ENCODE measurements at places on chromosomes 6 and 20.

- DNase-seq = no peak
Observed at GRCh38 chr6:144195671-144196270, 45.5 kb downstream of the STX11 start.

DNA sequence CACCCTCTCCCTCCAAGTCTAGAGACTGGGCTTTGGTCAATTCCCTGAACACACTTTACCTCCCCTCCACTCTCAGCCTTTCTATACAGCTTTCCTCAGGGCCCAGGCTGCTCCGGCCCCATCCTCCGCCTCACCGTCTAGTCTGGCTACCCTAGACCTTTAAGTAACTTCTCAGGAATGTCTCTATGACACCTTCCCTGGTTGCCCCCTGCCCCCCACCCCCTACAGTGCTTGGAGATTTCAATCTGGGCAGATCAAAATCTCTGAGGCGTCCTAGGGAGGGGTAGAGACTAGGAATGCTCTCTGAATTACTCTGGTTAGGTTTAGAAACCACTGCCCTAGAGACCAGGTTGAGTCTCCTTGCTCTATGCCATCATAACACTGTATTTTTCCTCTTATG, 6.1 kb downstream of the UBE2J1 start:
- no peak for DNase-seq

GRCh38 chr6:121748376-121748775, 312.9 kb downstream of the GJA1 start:
- no peak for DNase-seq

DNA sequence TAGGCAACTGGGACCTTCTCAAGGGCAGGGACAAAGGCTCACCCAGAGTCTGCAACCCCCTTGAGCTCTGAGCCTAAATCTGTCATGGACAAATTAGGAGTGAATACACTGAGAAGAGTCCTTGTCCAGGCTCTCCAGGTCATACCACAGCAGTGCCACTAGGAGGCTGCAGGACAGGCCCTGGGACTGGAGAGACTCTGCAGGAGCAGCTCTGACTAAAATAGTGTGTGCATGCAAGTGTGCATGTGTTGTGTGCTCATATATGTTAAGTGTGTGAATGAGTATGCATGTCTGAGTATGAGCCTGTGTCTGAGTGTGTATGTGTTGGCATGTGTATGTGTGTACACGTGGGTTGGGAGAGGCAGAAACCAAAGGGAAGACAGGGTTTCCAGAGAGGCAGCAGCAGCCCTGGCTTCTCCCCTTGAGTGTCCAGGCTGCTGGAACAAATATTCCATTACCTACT, 27.1 kb downstream of the MRPL14 start:
- DNase-seq = no peak

DNA sequence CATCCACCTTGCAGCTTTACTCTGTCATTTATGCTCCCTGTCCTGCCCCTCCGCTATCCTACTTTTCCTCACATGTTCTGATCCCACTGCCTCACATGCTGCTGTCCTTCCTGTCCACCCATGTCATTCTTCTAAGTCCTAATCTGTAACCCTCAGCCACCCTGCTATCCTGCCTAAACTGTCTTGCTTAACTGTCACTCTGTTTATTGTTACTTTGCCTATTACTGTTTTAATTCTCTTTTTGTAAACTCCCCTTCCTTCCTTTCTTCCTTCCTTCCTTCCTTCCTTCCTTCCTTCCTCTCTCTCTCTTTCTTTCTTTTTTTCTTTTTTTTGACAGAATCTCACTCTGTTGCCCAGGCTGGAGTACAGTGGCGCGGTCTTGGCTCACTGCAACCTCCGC, 1.4 kb downstream of the CUL9 start:
- DNase-seq = no peak

DNA sequence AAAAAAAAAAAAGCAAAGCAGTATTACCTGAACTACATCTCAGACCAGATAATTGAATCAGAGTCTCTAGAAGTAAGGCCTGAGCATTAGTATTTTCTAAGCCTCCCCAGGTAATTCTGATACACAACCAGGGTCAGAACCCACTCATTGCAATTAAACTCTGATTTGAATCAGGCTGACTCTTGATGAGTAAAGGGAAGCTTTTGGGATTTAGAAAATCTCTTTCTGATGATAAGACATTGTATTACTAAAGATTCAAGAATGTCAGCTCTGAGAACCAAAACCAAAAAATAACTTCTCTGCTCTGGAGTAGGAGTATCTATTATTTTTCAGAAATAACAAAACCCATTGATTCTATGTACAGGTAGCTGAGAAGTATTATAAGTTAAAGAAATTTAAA, 100.1 kb upstream of the COL21A1 start:
- no peak for DNase-seq

DNA sequence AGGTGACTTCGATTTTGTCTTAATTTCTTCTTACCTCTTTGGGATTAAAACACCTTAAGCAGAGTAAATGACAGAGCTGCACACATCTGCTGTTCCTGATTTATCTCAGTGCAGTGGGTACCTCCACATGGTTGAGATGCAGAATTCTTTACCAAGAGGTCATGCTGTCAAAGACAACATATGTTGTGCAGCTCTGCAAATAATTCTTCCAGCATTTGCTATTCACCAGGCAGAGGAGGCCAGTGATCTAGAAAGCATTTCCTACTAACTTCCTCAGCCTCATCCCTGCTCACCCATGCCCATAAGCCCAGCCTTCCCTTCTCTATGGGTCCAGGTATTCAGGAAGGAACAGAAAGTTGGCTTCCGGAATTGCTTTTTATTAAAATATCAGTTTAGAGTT, 109.3 kb downstream of the THBS2 start:
- no peak for DNase-seq

GRCh38 chr6:67722861-67723261, 912.2 kb upstream of the ADGRB3 start:
- no peak for DNase-seq

GRCh38 chr6:157974341-157974894, 7.2 kb upstream of the SYNJ2 start:
- DNase-seq = no peak

DNA sequence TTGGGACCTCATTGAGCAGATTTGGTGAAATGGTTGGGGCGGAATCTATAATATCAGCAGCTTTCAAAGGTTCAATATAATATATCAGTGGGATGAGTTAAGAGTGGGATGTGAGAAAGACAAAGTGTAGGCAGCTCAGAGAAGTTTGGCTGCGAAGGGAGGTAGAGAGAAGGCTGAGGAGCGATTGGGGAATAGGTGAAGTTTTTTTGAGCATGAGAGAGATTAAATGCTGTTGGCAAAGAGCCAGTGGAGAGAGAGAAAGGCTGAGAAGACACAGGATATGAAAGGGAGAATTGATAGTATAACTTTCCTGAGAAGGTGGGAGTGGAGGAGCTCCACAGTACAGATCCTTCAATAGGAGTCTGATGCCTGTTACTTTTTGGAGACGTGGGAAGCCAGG, 12.1 kb upstream of the SERINC3 start:
- no peak for DNase-seq

GRCh38 chr6:81938014-81938856, 185.8 kb upstream of the TENT5A start:
- no peak for DNase-seq

DNA sequence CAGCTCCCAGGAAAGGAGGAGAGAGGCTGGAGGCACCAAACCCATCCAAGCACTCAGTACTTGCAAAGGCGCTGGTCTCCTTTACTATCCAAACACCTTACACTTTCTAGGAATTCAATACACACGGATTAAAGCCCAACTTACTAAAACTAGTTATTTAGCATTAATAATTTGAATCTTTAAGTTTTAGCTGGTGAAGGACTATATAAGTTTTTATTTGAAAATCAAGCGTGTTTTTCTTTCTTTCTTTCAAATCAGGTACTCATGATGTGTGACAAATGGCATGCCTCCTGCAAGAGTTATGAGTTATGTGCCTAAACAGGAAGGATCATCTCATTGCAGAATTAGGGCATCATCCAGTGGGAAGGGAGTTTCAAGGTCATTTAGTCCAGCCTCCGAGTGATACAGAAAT, 263.7 kb downstream of the ADGB start:
- no peak for DNase-seq

DNA sequence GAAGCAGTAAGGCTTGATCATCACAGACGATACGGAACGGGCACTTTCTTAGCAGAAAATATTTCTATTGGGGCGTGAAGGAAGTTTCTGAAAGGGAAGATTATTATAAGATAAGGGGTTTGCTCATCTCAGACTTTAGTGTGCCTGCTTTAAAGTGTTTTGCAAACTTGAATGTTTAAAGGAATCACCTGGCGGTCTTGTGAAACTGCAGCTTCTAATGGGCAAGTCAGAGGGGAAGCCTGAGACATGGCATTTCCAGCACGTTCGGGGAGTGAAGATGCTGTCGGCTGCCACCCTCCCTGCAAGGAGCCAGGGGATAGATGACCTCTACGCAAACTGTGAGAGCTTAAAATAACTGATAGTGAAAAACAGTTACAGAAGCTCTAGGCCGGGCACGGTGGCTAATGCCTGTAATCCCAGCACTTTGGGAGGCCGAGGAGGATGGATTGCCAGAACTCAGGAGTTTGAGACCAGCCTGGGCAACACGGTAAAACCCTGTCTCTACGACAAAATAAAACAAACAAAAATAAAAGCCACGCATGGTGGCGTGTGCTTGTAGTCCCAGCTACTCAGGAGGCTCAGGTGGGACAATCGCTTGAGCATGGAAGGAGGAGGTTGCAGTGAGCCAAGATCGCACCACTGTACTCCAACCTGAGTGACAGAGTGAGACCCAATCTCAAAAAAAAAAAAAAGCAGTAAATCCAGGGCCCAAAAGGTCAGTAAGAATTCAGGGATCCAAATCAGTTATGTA, 2.3 kb upstream of the KIF16B start:
- no peak for DNase-seq

Data from activated T-cell treated with anti-CD3 and anti-CD28 coated beads for 48 hours (primary cell).